ENCODE measurements at places on chromosomes 4 and X. TPM values are rescaled to one million over a fixed set of nuclear protein-coding genes. Genes with fewer than 3 reads are reported as not detected.
A peak's percentile ranks its signal among the peaks of the same experiment; 100 is the strongest.

- DNase-seq, result no peak
Observed at GRCh38 chr4:159946983-159947615, 844.2 kb downstream of the RAPGEF2 start.

- no peak for DNase-seq
Observed at GRCh38 chr4:56658528-56658927, 22.6 kb downstream of the HOPX start.

DNA sequence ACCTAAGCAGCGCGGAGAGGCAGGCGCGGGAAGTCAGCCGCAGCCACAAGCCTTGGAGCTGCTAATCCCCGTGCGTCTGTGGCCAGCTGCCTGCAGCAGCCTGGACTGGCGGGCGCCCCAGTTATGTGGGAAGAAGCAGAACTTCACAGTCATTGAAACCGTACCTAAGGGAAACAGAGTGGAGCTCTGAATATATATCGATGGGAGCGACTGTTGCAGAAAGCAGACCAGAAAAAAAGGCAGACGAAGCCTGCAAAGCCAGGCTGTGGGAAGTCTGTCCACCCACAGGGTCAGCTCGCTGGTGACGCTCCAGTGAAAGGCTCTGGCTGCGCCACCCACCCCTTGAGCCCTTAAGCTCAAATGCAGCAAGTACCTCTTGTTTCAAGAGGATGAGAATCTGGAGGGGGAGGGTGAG is 24.7 kb downstream of the KCNE5 start:
- no peak for DNase-seq

GRCh38 chrX:106484233-106484632 is 127.5 kb upstream of the RADX start:
- DNase-seq, result no peak

DNA sequence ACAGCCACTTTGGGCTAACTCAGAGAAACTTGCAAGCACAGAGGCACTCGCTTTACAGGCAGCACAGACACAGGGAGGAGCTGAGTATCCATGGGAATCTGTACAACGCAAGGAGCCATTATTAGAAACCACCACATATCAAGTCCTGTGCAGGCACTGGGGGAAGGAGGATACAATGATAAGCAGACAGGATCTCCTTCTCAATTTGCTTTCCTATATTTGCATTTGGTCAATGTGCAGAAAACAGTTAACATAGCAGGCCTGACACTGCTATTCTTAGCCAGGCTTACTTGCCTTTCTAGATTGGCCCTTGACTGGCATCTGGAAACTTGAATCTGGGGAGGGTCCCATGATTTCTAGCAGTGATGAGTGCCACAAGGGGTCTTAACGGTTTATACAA is 65.8 kb downstream of the TEC start:
- no peak for DNase-seq

DNA sequence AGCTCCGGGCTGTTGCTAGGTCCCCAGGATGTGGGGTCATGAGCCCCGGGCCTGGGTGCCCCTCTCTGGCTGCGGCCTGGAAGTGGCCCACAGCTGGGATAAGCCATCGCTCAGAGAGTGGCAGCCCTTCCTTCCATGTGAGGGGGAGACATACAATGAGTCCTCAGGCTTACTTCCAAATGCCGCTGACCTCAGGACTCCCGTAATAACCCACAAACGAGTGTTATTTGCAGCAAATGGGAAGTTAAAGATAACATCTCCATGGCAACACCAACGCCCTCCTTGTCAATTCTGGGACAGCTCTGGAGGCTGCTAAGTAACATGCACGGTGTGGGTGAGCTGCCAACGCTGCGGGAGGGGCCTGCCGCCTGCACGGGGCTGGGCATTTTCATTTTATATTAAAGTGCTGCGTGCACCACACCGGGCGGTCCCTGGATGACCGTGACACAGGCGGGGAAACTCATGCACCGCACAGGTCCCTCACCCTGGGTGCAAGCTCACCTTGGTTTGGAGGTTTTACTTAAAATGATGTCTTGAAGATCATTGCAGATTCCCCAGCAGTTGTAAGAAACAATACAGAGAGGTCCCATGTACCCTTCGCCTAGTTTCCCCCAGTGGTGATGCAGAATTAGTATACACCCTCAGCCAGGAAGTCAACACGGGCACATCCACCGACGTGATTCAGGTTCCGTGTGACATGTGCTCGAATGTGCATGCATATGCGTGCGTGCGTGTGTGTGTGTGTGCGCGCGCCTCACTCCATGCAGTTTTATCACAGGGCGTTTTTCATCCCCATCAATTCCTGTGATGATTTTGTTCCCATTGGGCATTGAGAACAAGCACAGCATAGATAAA is 79.4 kb downstream of the ABLIM2 start:
- no peak for DNase-seq

- DNase-seq, result no peak
Observed at GRCh38 chr4:153426207-153426885, 39.8 kb upstream of the TMEM131L start.

DNA sequence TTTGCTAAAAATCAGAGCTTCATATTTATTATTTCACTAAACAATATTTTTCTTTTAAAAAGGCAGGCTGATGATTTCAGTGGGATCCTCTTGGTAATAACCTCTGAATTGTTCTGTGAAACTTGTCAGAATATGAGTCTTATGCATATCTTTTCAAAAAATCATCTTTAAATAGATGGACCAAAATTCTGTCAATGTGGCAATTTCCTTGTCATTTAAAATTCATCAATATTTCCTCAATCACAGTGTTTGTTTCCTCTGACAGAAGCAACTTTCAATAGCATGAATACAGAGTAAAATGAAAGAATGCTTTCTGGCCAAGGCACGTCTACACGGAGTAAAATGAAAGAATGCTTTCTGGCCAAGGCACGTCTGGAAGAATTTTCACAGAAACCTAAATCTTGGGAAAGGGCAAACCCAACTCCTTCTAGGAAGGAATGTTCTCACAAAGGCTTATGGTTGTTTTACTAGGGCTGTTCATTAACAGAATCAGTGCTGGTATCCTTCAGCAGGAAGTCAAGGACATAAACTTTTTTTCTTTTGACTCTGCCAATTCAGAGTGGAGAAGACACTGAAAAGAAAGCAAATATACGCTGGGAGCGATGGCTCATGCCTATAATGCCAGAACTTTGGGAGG is 99.0 kb upstream of the GPR34 start:
- no peak for DNase-seq

DNA sequence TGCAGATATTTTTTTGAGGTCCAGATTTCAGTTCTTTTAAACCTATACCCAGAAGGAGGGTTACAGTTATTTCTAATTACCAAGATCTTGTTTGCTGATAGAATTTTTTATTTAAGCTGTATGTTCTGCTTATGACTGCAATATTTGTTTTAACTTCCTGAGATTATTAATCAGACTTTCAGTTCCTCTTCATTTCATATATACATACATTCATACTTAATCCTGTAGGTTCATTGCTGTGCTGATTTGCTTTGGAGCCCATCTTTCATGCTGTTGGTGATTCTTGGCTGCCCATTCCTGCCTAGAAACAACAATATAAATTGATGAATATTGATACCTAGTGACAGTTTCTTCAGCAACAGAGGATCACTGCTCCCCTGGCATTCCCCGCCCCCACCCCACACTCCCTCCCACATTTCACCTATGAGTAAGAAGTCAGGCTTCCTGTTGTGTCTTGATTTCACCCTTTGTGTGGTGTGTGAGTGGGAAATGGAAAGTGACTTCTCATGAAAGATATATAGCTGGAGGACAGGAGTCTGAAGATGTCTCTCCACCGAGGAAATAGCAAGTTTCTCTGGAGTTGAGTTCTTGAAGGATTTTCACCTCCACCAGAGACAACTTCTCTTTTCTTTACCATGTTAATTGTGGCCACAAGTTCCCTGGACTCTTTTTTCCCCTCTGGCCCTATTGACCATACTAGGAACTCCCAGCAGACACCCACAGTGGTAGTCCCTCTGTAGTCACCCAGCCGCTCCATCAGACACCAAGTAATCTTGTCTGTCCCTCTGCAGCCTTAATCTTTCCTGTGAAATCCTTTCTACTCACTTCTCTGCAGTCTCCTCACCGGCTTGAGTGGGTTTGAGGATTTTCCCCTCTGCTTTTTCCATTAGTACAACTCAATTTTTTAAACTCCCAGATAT is 118.4 kb downstream of the ASB9 start:
- no peak for DNase-seq

DNA sequence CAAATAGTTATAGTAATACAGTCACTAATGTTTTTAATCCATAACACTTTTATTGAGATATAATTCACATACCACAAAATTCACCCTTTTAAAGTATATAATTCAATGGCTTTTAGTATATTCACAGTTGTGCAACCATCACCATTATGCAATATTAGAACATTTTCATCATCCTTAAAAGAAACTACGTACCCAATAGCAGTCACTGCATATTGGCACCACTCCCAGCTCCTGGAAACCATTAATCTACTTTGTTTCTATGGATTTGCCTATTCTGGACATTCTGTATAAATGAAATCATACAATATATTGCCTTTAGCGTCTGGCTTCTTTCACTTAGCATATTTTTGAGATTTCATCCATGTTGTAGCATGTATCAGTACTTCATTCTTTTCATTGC is 99.3 kb downstream of the AMMECR1 start:
- DNase-seq, result no peak

GRCh38 chrX:127596882-127597281 is 455.3 kb downstream of the ACTRT1 start:
- DNase-seq, result no peak

- no peak for DNase-seq
Observed at GRCh38 chr4:25749150-25749794, 93.6 kb downstream of the SLC34A2 start.

- DNase-seq, result no peak
Observed at GRCh38 chr4:42610941-42611340, 46.0 kb downstream of the ATP8A1 start.

DNA sequence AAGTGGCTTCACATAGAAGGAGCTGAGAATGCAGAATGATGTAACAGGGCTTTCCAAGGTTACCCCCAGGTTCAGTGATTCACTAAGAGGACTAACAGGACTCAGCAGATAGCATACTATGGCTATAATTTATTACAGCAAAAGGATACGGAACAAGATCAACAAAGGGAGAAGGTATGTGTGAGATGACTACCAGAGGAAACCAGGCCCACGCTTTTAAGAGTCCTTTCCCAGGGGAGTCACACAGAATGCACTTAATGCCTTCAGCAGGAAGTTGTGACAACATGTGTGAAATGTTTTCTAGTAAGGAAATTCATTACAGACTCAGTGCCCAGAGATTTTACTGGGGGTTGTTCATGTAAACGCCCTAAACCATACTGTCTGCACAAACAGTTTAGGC is 373.6 kb upstream of the MAGEB2 start:
- DNase-seq, result no peak

DNA sequence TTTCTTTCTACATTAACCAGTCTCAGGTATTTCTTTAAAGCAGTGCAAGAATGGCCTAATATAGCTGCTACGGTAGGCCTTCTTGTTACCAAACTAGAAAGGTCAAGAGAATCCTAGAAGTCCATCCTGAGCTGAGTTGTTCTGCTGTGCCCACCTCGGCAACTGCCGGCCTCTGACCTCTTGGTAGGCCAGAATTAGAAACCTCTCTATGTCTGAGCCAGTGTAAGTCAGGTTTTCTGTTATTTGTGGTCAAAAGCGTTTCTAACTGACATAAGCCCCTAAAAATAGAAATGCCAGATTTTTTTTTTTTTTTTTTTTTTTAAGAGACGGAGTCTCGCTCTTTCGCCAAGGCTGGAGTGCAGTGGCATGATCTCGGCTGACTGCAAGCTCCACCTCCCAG is 43.1 kb downstream of the SOWAHB start:
- no peak for DNase-seq

DNA sequence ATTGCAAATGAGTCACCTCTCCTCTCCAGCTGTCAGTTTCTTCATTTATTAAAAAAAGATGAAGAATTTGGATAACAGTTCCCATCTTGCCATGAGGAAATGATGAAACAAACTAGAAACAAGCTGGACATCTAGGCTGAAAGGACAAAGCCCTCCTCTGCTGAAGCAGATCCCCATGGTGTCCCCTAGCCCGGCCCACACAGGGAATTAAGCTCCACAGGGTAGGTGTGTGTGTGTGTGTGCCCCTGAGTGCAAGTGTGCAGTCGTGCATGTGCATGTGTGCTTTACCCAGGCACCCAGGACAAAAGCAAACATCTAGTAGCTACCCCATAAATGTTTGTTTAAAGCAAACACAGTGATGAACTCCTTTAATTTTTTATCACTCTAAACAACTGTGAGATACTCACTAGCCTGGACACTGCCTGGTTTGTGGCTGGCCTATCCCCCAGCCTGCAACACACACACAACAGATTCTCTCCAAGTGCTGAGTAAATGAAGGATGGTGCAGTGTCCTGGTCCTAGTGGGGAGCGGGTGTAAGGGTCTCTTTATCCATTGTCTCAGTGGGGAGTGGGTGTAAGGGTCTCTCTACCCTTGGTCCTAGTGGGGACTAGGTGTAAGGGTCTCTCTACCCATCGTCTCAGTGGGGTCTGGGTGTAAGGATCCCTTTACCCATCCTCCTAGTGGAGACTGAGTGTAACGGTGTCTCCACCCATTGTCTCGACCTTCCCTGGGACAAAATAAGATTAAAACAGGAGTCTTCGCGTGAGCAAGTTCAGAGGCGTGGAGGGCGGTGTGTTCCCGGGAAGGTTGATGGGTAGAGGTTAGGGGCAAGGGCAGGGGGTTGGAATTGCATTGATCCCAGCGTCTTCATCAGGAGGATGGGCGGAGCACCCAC is 688 bp upstream of the EVC start:
- no peak for DNase-seq

GRCh38 chrX:2799369-2799768 is 29.4 kb upstream of the GYG2 start:
- DNase-seq, result no peak

DNA sequence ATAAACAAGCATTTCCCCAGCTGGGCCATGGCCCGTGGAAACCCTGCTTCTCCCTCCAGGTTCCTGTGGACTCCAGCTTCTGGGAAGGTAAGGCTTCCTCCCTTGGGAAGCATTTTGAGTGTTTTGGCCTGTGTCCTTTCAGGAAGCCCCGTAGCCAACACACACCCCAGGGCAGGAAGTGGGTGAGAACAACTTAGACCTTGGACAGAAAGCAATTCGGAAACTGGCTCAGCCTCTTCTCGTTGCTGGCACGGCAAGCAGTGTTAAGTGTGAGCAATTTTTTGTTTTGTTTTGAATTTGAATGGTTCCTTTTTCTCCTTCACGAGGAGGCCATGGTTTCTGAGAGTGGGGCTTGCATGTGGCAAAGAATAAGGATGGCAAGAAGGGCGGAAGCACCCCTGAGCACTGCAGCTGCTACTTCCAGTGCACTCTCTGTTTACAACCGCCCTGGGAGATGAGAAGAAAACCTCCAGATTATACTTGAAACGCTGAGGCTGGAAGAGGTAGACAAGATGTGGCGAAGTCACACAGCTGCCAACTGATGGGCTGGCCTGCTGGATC is 14.1 kb upstream of the CYTL1 start:
- DNase-seq, result peak; percentile 78

RIPPLY1 gene
- not detected for polyA plus RNA-seq

CSN2 gene
- not detected for polyA plus RNA-seq

F8A3 gene
- polyA plus RNA-seq, result 5.1 TPM

RASL11B gene
- 16.5 TPM for polyA plus RNA-seq

CENPVL3 gene
- polyA plus RNA-seq, result not detected

HTRA3 gene
- 1.9 TPM for polyA plus RNA-seq

TLR10 gene
- 68.1 TPM for polyA plus RNA-seq

GRPEL1 gene
- 29.6 TPM for polyA plus RNA-seq

Data from spleen (tissue), 13 donors.